ENCODE measurements at places on chromosomes 1 and 21.

DNA sequence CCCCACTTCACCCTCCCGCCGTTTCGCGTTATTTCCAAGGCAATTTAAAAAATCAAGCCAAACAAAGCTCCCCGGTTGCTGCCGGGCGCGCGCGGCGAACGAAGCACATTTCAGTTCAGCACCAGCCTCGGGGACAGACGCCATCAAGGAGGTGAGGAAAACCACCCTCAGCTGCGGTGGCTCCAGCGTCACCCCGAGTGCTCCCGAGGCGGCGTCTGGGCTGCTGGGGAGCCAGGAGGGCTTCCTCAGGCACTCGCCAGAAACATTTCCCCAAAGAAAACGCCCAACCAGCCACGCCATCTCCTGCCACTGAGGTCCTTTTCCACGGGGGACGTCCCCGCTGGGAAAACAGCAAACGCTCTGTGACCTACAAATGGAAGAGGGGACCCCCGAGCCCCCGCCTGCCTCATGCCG lies 623 bp downstream of the GNG4 start:
- peak; percentile 70 for DNase-seq

DNA sequence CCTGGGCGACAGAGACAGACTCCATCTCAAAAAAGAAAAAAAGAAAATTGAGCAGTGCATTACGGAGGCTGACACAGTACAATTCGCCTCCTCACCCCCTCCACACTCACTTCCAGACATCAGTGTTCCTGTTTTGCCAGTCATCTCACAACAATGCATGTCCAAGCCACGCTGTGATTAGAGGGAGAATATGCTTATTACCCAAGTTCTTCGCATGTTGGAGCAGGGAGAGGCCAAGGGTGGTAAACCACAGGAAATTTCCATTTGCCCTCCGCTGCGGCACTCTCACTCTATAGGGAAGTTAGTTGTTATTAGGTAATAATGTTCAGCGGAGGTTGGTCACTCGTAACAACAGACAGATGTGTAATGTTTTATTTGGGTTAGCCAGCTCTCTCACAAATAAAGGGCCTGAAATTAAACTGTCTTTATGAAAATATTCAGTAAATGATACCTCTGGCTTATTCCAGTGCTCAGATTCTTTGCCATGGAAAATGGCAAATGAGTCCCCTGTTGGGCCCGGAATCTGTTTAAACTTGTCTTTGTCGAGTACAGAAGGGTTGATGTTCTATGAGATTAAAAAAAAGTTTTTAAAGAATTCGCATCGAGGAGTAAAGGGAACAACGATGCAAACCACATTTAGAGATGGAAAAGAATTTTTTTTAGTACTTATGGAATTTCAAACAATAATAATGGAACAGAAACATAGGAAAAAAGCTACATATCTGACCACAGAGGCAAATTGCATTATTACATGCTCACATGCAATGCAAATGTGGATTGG lies 33.1 kb downstream of the KCNJ15 start:
- peak; percentile 75 for DNase-seq

- DNase-seq, result no peak
Measured at GRCh38 chr1:45013551-45014209, 1.6 kb downstream of the UROD start.

DNA sequence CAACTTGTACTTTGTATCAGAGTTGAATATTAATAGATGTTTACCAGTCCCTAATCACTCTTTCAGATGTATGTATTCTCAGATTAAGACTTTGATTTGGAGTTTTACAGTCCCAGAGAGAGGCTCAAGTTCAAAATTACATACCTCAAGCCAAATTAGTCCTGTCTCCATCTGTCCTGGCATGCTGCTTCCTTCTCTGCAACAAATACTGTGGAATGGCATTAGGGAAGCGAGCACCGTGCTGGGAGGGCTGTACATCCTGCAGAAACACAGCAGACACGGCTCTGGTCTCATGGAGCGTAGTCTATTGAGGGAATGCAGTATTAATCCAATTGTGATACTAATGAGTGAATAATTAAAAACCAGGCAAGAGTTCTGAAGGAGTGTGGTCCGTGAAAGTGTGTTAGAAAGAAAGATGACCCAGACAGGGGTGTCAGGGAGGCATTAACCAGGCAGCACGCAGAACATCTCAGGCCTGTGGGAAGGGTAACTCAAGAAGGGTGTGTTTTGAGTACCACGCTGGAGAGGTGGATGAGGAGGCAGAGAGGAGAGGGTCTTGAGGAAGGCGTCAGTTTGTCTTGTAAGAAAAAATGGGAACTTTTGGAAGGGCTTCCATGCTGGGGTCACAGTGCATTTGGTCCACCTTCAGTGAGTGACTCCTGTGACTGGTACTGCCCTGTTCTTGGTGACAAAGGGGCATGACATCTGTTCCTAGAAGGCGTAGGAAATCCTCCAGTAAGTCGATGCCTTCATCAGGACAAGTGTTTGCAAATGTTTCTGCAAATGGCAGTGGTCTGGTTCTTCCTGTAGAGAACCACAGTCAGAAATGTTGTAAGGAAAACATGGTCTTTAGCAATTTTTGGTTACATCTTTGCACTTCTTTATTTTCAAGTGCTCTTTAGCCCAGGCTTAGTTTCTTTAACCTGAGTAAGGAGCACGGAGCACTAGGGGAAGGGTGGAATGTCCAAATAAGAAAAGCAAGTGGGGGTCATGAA lies 1.6 kb downstream of the RAB4A start:
- DNase-seq, result no peak

DNA sequence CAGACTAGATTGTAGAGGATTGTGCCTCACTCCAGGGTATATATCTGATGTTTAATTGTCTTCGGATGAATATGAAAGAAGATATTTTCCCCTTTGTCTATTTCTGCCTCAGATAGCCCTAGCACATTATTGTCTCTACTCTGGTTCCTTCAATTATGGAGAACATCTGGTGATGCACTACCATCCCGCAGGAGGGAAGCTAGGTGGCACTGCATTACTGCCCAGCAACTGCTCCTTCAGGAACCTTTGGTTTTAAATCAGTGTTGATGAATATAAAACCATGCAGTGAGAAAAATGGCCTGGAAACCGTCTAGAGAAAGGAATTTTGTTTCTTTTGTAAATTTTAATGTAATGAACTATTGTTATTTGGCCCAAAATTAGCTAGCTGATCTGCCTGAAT lies 68.5 kb downstream of the GPR88 start:
- DNase-seq, result peak; percentile 8

DNA sequence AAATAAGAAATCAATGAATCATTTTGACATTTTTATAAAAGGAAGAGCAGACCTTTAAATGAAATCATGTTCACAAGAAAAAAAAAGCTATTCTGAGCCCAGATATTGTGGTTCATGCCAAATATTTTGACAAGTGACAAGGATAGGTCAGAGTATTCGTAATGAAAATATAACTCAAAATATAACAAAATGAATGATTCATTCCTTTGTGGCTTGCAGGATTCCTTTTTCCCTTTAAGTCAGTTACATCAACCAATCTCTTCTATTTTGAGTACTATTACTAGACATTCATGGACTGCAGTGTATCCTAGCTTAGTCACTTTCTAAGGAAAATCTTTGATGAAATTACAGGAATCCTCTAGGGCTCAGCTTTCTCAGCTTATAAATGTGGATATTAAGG lies 188.7 kb downstream of the COL11A1 start:
- DNase-seq, result no peak

- DNase-seq, result peak; percentile 3
Measured at GRCh38 chr1:152917794-152918193, 9.4 kb downstream of the IVL start.

- no peak for DNase-seq
Measured at GRCh38 chr1:54812801-54813484, 11.8 kb upstream of the TTC22 start.

DNA sequence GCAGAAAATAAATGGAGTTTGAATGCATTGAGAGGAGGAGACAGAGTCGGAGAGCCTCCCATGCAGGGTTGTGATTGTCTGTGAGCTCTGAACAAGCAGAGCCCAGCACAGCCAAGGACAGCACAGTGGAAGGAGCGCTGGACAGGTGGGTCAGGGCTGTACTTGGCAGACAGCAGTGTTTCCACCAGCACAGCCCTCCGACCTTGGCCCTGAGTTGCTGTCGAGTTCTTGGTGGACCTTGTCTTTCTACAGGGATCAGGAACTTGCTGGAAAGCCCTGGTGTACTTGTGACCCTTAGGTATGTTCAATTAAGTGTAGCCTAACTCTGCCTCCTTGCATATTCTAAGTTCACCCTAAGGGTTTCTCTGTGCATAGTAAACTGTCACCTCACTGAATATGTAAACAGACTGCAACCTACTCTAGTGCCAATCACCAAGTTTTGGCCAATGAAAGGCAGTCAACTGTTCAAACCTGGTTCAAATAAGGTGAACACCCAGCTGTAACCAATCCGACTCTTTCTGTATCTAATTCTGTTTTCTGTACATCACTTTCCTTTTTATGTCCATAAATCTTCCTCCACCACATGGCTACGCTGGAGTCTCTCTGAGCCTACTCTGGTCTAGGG lies 86.6 kb upstream of the SLC25A33 start:
- DNase-seq, result no peak

DNA sequence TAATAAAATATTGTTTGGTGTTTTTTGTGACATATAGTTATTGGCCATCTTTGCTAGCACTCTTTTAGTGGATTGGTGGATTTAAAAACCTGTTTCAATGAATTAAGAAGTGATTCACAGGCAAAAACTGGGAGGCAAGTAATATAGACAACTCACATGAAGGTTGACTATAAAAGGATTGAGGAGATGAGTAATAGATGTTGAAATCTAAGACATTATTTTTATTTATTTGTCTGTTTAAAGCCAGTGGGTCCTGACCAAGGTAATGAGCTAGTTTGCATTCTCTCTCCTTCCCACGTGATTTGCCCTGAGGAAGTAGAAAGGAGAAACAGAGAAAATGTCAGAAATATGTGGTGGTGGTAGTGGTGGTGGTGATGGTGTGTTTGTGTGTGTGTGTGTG lies 351.5 kb upstream of the ZP4 start:
- no peak for DNase-seq

DNA sequence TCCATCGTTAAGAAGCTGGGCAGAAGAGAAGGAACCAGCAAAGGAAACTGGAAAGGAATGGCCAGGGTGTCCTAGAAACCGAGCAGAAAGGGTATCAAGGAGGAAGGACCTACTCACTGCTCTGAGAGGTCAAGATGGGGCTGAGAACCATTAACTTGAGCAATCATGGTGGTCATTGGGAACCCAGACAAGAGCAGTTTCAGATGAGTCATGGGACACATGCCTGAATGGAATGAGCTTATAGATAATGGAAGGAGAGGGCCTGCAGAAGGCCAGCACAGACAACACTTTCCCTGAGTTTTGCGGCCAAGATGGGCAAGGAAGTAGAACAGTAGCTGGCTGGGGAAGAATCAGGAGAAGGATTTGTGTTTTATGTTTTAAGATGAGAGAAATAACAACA lies 383.2 kb downstream of the KIF26B start:
- DNase-seq, result no peak

GRCh38 chr1:200415789-200416593 lies 6.2 kb upstream of the ZNF281 start:
- DNase-seq, result no peak

- DNase-seq, result peak; percentile 32
Measured at GRCh38 chr1:203189951-203190352, 3.4 kb upstream of the CHI3L1 start.

GRCh38 chr1:148263128-148263905 lies 111.2 kb upstream of the NBPF11 start:
- no peak for DNase-seq

DNA sequence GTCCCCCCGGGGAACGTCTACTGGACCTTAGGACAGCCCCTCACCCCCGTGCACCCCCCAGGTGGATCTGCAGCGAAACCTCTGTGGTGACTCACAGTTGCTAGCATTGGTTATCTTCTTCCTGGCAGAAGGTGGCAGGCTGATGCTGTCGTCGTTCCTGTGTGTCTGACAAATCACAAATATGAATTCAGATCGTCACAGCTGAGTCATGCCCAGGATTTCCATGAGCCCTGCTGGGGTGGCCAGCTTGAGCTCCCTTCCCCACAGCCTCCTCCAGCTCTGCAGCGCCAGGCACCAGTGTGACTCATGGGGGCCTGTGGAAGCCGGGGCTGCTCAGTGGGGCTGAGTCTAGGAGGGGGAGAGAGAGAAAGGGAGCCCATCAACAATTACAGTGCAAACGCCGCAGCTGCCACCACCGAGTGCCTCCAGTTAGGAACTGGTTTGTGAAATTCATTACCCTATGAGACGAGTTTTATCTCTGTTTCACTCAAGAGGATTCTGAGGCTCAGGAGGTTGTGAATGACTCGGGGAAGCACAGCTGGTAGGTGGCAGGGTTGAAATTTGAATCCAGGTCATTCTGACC lies 197.9 kb downstream of the DYRK1A start:
- peak; percentile 79 for DNase-seq

DNA sequence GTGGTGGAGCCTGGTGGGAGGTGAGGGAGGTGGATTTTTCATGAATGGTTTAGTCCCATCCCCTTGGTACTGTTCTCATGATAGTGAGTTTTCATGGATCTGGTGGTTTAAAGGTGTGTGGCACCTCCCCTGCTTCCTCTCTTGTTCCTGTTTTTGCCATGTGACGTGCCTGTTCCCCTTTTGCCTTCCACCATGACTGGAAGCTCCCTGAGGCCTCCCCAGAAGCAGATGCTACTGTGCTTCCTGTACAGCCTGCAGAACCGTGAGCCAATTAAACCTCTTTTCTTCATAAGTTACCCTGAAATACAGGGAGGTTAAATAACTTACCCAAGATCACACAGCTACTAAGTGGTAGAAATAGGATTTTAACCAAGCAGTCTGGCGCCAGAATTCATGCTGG lies 4.3 kb upstream of the HEYL start:
- DNase-seq, result peak; percentile 38

GRCh38 chr1:12539705-12540579 lies 78.1 kb downstream of the DHRS3 start:
- DNase-seq, result no peak

GRCh38 chr1:35185200-35185599 lies 7.7 kb downstream of the SFPQ start:
- DNase-seq, result no peak

All from KBM-7 (cell line).